ENCODE measurements at places on chromosomes 7 and 10.

DNA sequence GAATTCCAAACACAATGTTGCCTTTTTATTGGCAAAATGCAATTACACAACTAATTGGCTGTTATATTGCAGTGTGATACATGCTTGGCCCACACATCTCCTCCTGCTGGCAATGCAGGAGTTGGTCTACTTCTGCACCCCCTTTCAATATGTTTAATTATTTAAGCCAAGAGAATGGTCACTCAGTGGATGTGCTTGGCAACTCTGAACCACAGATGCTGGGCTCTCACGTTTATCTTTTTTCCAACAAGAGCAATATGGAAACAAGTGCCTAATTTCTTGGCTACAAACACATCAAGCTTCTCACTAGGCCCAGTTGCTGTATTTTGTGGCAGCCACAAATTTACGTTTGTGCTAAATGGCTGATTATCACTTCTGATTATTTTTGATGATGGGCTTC is 1149.2 kb upstream of the CELF2 start:
- no peak for DNase-seq

DNA sequence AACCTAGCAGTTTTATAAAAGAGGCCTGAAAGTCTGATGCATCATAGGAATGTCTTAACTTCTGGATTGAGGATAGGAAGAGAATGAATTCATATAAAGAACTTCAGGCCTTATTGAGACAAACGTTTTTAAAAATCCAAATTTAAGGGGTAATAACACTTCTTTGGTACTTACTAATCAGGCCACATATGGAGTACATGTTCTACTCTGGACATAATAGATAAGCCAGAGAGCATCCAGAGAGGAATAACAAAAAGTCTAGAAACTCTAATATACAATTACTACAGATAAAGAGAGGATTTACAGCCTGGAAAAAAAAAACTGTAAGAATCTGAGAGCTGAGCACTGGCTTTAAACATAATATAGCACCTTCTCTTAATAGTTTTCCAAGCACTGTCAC is 2.9 kb downstream of the MTPAP start:
- DNase-seq: no peak

DNA sequence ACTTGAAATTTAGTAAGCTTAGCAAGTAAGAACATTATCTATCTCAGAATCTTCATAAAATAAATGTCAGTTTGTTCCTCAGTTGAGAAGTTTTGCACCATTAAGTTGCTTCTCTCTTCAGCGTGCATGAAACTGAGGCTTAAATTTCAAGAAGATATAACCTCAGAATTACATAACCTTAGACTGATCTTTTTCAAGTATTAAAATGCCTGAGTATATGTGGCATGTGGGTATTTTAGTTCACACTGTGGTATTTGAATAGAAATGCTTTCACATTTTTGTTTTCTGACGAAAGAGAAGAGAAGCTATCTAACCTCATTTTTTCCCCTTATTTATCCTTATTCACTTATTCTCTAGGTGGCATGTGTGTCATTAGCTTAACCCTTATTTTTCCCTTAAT is 104.1 kb downstream of the PHF14 start:
- no peak for DNase-seq

- no peak for DNase-seq
Measured at GRCh38 chr10:9253121-9253520, 1198.6 kb downstream of the GATA3 start.

DNA sequence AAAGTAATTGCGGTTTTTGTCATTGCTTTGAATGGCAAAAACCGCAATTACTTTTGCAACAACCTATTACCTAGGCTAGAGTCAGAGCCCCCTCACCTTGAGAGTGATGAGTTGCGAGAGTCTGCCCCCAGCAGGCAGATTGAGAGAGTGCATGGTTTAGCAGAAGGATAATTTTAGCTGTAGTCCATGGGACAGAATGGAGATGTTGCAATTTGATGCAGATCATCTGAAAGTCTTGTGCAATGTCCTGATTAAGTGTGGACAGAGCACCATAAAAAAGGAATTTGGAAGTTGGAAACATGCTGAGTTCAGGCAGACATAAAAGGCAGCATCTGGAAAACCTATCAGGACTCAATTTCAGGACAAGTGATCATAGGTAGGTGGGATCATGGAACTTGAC is 48.7 kb downstream of the GPR141 start:
- no peak for DNase-seq

DNA sequence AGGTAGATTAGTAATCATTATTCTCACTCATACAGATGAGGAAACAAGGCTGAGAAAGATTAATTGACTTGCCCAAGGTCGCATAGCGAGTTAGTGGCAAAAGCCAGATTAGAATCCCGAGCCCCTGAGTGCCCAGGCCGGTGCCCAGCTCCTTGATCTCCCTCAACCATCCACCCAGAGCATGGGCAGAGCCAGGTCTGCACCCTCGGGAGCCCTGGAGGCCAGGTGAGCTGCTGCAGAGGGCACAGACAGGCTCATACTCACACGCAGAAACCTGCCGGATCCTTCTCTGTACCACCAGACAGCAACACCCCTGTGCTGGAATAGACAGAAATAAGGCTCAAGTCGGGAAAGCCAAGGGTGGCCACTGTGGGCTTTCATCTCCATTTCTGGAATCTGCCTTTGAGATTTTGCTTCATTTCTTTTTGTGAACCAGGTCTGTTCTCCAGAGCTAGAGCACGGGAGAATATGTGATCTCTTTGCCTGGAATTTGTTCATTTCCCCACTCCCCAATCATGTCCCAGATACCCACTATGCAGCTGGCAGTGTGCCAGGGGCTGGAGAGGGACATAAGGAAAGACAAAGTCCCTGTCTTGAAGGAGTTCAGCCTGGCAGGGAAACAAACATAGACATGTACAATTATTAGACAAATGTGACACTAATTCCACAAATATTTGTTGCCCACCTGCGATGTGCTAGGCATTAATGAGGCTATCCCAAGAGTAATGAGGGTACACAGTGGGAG is 5.5 kb downstream of the AFAP1L2 start:
- DNase-seq: no peak

DNA sequence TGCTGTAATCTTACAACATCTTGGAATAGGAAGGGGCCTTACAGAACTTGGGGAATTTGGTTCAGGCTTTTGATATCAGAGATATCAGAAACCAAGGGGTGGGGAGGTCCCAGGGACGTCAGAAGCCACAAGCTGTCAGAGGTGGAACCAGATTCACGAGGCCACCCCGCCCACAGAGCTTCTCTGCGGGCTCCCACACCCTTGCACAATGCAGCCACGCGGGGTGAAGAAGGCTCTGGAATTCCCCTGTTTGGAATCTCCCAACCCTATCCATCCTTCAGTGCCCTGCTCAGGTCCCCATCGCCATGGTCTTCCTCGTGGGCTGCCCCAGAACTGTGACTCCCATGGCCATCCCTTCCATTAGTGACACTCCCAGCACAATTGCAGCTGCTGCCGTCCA is 247.1 kb upstream of the SHH start:
- DNase-seq: no peak

DNA sequence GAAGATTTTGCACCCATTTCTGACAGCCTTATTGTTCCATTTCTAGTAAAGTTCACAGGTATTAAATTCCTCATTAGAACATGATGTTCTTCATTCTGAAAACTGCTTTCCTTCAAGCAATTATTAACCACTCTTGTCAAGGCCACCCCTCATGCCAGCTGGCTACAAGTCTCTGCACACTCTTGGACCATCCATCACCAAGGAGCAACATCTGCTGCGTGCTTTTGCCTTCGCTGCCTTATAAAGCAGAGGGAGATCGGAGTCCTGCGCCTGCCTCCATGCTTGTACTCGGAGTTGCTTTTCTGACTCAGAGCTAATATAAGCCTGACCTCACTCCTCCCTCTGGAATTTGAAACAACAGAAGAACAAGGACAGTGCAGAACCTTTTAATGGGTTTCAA is 529.9 kb upstream of the DPP6 start:
- no peak for DNase-seq

DNA sequence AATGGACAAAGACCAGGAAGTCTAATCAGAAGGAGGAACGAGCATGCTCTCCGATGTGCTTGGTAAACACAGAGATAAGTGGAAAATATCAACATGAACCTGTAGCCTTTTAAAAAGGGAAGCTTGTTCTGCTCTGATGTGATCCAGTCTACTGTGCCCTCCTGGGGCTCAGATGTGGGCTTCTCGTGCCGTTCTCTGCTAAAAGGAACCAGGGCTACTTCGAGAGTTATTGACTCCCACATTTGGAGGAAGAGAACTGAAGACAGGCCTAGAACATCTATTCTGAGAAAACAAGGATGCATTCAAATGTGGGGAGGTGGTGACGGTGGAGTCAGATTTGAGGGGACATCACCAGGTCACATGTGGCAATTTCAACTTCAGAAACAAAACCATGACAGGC is 325.4 kb downstream of the GLRX3 start:
- DNase-seq: no peak

- DNase-seq: no peak
Measured at GRCh38 chr10:113736576-113736975, 14.9 kb upstream of the PLEKHS1 start.

DNA sequence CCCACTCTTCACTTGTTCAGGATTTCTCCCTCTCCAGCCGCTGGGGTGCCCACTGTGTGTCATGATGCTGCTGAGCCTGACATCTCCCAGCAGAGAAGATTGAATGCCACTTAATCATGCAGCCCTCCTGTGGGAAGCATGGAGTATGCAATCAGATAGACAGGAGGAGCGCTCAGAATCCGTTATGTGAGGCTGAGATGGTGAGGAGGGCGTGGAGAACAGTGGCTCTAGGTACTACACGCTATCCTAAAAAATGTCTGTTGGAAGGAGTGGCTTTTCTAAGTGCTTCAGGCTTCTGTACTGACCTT is 334.3 kb downstream of the LRMDA start:
- DNase-seq: no peak

DNA sequence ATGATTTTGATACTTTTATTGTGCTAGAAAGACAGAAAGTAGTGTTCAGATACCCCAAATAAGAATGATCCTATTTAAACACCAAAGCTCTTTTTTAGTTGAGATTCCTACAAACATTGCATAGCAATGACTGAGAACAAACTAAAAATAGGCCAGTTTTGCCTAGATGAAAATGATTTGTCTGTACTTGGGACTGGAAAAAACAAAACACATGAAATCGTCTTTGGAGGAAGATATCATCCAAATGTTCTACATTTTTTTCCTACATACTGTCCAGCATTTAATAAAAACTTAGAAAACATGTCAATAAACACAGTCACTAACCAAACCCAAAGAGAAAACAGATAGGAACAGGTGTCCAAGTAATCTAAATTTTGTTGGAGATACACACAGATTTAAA is 111.6 kb upstream of the MEOX2 start:
- DNase-seq: no peak

- DNase-seq: no peak
Measured at GRCh38 chr7:105438847-105439173, 50.1 kb upstream of the SRPK2 start.

DNA sequence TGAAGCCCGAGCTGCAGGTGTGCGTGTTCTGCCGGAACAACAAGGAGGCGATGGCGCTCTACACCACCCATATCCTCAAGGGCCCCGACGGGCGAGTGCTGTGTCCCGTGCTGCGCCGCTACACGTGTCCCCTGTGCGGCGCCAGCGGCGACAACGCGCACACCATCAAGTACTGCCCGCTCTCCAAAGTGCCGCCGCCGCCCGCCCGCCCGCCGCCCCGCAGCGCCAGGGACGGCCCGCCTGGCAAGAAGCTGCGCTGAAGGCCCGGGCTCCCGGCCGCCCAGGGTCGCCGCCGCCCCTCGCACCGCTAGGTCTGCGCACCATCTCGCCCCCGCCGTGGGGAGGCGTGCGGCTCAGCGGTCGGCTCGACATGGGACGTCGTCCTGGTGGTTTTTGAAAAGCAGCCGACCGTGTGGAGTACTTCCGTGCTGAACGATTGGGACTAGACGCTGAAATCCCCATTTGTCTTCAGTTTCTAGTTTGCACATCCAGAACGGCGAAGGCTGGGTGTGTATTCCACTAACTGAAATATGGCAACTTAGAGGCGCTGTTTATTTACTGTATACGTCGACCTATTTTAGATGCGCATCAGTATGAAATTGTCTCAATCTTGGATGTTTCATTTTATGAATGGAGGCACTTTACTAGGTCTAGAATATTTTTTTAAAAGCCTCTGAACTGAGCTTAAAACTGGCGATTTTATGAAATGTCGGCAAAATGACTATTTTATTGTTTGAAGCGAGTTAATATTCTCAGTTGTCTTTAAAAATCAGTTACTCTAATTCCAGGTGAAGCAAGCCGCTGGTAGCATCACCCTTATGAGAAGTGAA is 1.1 kb downstream of the NANOS1 start:
- DNase-seq: peak; percentile 45

DNA sequence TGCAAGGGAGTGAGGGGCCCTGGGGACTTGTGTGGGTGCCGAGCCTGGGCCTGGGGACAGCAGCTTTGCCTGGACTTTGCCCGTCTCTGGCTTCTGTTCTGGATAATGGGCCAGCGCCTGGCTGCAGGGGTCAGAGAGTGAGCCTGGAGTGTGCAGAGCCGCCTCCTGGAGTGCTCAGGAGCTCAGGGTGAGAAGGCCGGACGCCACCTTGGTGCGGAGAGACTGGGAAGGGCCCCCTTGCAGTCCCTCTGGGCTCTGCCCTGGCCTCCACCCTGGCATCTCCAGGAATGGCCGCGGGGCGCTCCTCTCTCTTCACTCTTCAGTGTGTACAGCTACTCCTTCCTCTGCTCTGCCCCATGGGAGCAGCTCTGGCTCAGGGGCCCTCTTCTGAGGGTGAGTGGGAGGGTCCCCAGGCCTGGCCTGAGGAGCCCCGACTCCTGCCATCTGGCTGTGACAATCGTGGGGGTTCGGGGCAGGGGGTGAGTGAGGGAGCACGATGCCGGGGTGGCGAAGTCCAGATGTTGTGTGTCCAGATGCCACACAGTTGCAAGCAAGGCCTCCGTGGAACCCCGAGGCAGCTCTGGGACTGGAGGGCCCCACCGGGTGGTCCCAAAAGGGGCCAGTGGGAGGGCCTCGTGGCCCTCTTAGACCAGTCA is 187.1 kb downstream of the DNAJB6 start:
- DNase-seq: peak; percentile 11

- no peak for DNase-seq
Measured at GRCh38 chr7:156629873-156630272, 10.7 kb upstream of the RNF32 start.

- DNase-seq: no peak
Measured at GRCh38 chr10:120460186-120460585, 3.2 kb downstream of the PLPP4 start.

DNA sequence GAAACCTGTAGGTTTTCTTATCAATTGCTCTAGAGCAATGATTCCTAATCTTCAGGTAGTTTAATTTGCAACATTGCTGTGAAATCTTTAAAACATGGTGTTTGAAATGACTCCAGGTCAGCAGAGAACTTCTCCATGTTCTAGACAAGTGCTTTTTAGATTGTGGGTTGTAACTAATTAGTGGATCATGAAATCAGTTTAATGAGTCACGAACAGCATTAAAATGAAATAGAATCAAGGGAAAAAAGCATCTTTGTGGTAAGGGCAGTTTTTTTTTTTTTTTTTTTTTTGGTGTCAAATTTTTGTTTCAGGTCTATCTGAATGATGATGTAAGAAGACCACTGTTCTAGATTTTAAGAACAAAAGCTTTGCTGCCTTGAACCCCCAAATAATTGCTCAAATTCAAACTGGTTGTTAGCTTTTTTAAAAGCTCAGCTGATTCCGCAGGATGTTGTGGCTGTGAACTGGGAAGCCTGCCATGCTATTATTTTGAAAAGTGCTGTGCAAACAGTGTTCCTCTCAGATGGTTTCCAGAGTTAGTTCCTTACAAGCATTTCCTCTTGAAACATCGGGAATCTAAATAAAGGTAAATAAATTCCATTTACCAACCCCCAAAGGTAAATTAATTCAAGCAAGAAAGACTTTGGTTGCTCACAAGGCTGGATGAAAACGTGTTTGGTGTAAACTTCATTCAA is 13.1 kb upstream of the PDK4 start:
- DNase-seq: no peak

GRCh38 chr10:96998329-96998888 is 166.3 kb downstream of the LCOR start:
- no peak for DNase-seq

Measured in stimulated activated CD4-positive, alpha-beta T cell treated with anti-CD3 and anti-CD28 coated beads, Interleukin-2, amount 100 ng/mL, for 24 hours (primary cell).